Activated naive CD8-positive, alpha-beta T cell treated with anti-CD3 and anti-CD28 coated beads, Interleukin-2, amount 50 U/mL, for 24 hours (primary cell): ENCODE measurements at places on chromosomes 4 and X.
A peak's percentile ranks its signal among the peaks of the same experiment; 100 is the strongest.

- DNase-seq = peak; percentile 20
These were observed 78.8 kb downstream of the SEL1L3 start for GRCh38 chr4:25783943-25784342.

DNA sequence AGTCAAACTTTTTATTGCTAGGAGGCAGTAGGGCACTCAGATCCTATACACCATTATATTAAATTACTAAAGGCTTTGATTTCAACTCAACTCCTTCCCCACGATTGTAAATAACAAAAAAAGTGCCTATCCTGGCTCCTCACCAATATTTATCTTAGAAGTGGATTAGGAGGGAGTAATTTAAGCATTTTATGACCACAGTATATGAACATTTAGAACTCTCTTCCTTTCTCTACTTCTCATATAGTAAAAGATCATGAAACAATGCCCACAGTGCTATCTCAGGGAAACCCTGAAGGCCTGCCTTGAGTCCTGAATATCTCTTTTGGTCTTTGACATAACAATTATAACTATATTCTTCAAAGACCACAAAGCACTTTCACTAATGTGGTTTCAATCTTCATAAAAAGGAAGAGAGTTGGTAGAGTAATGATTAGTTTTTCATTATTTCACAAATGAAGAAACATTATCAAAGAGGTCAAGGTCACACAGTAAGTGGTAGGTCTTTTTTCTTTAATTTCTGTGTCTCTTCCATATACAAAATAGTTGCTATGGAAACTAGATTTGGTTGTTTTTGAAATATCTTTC lies 29.1 kb upstream of the ADH1C start:
- DNase-seq = no peak

DNA sequence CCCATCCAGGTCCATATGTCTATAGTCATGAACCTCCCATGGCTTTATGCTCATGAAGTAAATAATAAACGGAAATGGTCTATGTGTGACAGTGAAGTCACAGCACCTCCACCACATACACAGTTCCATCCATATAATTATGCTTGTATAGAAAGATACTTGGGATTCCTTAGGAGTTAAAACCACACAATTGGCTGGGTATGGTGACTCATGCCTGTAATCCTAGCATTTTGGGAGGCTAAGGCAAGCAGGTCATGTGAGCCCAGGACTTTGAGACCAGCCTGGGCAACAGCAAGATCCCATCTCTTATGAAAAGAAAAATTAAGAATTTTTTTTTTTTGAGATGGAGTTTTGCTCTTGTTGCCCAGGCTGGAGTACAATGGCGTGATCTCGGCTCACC lies 55.6 kb upstream of the RBM47 start:
- DNase-seq = no peak

GRCh38 chr4:75924309-75924827 lies 16.4 kb downstream of the NAAA start:
- DNase-seq = no peak

GRCh38 chr4:100299046-100299840 lies 109.0 kb upstream of the DDIT4L start:
- no peak for DNase-seq

DNA sequence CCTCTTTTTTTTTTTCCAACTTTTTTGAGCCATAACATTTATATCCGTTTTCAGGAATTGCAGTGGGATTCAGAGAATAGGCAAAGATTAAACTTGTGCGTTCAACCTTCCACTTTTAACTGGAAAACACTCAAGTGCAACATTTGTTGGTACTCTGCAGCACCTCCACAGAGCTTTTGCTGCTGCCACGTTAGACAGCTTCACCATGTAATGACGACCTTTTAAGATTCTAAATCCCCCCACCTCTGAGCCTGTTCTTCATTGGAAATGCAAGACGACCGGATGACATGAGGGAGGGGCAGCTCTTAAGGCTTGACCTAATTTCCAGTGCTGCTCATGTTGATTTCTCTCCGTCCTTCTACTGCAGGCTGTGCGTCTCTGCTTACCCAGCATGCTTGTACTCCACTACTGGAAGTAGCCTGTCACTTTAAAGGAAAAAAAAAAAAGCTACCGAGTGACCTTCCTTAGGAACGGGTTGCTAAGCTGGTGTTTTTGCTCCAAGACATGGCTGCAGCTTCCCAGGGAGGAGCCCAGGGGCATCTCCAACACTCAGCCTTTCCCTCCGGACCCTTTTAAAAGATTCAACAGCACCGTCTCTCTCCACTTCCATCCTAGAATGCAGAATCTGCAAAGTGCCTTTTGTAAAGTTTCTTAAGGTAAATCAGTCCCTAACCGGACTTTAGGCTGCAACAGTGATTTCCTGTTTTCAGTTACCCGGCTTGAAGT lies at the start of gene CC2D2A:
CC2D2A (plus strand) TSS at position 481 of the 726 bp plus-strand sequence. CDS start 6,051 bp downstream, outside the sequence.
- DNase-seq = no peak

DNA sequence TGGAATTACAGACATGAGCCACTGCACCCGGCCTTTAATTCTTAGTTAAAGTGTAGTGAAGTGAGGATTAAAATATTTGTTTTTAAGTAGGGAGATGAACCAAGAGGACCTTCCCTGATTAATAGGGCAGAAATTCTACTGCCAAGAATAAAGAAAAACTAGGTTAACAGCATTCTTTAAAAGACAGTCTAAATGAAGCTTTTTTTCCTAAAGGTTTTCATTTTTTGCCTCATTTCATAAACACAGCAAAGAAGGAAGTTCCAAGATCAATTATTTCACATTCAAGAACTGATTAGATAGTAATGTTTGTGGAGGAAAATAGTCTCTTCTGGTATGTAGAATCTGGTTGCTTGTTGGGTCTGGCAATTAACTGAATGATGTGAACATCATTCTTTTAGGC lies 112.1 kb upstream of the ARSJ start:
- DNase-seq = no peak

- no peak for DNase-seq
These were observed 7.7 kb upstream of the ASB9 start for GRCh38 chrX:15277604-15278003.

GRCh38 chrX:39975101-39975925 lies 122.4 kb downstream of the BCOR start:
- DNase-seq = no peak

DNA sequence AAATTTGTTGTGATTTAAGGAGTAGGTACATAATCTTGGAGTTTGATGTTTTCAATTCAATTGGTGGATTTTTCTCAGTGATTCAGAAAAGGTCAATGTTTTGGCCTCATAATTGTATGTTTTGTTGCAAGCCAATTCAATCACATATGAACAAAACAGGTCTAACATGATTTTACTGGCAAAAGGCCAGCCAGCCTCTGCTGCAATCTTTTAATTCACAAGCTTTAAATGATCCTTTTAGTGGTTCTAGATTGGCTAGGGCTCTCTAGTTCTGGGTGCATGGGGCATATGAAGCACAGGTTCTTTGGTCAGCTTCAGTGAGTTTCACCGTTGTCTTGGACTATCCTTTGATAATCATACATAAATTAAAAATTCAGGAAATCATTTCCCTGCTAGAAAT lies 19.2 kb upstream of the SLC6A14 start:
- DNase-seq = no peak

- DNase-seq = no peak
These were observed 25.0 kb downstream of the NLGN4X start for GRCh38 chrX:6203462-6204215.

GRCh38 chr4:162163892-162164759 lies at the start of gene FSTL5:
TSS of gene FSTL5 (minus strand) at chr4:162164000. CDS start at chr4:162111396, 52,604 bp downstream.
- DNase-seq = peak; percentile 45

DNA sequence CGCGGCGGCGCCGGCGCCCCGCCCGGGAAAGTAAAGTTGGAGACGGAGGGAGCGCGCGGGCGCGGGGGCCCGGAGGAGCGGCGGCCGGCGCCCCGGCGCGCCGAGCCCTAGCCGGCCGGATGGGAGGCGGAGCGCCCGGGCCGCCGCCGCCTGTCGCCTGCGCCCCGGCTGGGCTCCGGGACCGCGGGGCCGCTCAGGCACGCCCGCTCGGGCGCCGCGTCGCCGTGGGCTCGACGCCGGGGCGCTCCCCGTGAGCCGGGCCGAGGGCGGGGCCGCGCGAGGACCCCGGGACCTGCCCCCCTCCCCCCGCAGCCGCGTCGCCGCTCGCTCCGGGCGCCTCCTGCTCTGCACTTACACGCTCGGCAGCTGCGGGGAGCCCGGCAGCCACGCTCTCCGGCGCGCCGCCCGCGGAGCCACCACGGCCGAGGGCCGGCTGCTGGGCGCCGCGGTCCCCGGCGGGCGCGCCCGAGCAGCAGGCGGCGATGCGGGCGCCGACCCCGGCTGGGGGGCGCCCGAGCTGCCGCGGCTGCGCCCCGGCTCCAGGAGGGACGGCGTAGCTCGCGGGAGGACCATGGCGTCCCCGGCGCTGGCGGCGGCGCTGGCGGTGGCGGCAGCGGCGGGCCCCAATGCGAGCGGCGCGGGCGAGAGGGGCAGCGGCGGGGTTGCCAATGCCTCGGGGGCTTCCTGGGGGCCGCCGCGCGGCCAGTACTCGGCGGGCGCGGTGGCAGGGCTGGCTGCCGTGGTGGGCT lies at the start of gene ADRA2C:
ADRA2C (plus strand) TSS at position 350 of the 749 bp plus-strand sequence; CDS start at position 572, 222 bp downstream.
- DNase-seq = no peak

- no peak for DNase-seq
These were observed 559 bp upstream of the FAM47E start for GRCh38 chr4:76250962-76251361.

DNA sequence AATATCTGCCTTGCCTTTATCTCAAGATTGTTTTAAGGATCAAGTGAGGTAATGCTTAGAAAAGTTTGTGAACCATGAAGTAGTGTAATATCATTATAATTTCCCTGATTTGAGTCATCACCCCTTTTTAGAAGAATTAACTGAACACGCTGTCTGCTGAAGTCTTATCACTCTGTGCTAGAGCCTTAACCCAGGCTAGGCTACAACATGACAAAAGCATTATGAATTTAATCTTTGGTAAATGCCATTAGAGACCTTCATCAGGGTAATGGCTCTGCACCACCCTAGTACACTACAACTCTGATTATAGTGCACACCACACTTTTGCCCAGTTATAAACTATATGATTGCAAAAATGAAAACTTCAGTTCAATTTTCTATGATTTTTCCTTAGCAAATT lies 118.3 kb downstream of the ADGRL3 start:
- DNase-seq = no peak

- DNase-seq = no peak
These were observed 36.2 kb downstream of the ARHGAP10 start for GRCh38 chr4:147768113-147768512.

- no peak for DNase-seq
These were observed 67.0 kb downstream of the STK32B start for GRCh38 chr4:5118091-5118786.

DNA sequence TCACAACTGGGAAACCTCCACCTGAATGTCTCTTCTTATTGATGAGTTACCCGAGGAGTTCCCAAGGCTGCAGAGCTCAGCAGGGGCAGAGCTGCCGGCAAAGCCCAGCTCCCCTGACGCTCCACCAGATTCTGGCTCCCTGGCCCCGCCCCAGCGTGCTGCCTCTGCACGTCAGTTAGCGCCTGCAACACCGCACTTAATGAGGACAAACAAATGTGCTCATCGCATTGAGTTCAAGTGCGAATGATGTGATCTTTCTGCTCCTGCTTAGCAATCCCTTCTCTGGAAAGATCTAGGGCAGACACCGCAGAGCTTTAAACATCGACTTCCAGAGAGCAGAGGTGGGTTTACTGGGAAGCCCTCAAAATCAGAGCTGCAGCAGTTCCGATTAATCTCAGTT lies 55.5 kb upstream of the FBXW7 start:
- peak; percentile 26 for DNase-seq

DNA sequence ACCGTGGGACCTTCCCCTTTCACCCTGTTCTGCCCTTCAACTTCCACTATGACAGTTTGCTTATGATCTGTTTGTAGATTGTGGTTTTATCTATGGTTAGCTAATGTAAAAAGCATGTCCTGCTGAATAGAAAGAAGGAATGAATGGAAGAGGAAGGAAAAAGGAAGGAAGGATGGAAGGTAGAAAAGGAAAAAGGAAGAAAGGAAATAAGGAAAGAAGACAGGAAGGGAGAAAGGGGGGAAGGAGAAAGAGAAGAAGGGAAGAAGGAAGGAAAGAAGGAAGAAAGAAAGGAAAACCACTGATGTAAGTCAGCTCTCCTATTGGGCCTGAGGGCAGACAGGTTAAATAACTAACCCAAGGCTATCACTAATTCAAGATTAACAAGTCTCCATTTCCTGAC lies 319.1 kb upstream of the KLF3 start:
- no peak for DNase-seq

DNA sequence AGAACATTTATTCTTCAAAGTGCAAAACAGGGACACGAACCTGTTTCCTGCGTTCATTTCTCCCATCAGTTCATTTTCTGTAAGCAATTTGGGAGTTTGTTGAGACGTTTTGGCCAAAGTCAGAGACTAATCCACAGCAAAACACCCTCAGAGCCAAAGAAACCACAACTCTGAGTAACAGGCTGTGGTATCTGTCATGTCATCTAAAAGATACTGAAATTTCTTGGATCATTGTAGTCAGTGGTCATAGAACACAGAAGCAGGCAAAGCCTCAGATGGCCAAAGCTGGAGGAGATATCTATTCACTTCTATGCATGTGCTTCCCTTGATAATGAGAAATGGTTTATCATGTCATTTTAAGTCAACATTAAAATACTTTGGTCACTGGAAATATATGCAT lies 485.6 kb upstream of the GALNT7 start:
- no peak for DNase-seq

DNA sequence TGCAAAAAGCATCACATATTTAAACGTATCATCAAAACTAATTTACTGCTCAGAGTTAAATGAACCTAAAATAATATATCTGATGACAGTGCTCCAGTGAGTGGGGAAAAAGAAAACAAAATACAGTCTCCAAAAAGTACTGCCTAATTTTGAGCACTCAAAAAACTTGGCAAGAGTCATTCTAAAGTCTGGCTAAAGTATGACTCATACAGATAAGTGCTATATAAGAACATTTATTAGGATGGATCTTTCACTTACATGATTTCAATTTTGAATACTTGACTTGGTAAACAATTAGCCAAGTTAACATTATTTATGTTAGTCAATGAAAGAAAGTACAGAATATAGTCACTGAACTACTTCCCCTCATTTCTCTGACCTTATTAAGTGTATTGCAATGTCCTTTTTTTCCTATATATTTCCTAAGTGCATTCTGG lies 27.2 kb downstream of the FBXO8 start:
- no peak for DNase-seq

- no peak for DNase-seq
These were observed 662.2 kb upstream of the BOD1L1 start for GRCh38 chr4:14289708-14290107.

- DNase-seq = no peak
These were observed 39.7 kb upstream of the TBC1D14 start for GRCh38 chr4:6869944-6870343.

DNA sequence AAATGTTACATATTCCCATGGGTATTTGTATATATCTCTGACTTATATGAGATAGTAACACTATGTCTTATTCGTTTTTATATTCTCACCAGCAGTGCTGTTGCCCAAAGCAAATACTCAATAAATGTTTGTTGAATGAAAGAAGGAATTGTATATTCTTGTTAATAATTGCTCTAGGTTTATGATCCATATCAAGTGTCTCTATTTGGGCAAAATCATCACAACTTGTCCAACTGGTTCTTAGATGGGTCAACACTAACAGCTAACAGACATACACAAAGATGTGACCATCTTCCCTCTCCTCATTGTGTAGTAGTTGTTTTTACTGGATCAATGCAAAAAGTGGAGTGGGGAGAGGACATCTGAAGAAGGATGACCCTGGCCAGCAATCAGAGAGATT lies 6.6 kb upstream of the APLN start:
- DNase-seq = no peak

GRCh38 chr4:170395773-170396172 lies 306.0 kb upstream of the AADAT start:
- DNase-seq = no peak
